T-helper 17 cell (primary cell): ENCODE measurements at places on chromosomes 7 and 10.
A peak's percentile ranks its signal among the peaks of the same experiment; 100 is the strongest.

GRCh38 chr7:100962537-100962936, 6.8 kb upstream of the MUC12 start:
- H3K27ac ChIP-seq: no peak overlapping the region
- DNase-seq: no peak

DNA sequence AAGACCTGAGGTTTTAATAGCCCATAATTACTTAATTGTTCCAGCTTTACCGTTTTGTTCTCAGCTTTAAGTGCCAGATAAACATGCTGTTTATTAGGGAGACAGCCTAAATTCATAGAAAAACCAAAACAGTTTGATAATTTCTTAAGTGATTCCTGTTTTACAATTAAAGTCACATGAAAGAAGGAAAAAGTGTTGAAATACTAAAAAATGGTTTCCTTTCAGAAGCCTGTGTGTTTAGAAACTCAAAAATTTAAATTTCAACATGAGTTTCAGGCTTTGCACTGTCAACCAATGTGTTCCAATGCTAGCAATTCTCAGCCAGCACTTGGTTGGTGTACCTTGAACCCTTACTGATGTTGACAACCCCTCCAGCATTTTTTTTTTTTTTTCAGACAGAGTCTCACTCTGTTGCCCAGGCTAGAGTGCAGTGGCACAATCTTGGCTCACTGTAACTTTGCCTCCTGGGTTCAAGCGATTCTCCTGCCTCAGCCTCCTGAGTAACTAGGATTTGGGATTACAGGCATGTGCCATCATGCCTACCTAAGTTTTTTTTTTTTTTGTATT, 135.3 kb downstream of the ICA1 start:
- peak overlapping the region; percentile 39 for H3K4me3 ChIP-seq
- peak overlapping the region; percentile 97 for H3K27ac ChIP-seq
- DNase-seq: no peak
- H3K27me3 ChIP-seq: no peaks in the 10 kb centered on the region

GRCh38 chr7:116229366-116229765, 19.0 kb downstream of the TES start:
- peak overlapping the region; percentile 5 for H3K4me3 ChIP-seq
- peaks cover 49% of the 10 kb centered on the region for H3K4me1 ChIP-seq
- H3K27ac ChIP-seq: peak overlapping the region; percentile 92
- H3K36me3 ChIP-seq: peaks cover 2% of the 10 kb centered on the region

- peaks cover 51% of the 10 kb centered on the region for H3K27me3 ChIP-seq
- H3K4me1 ChIP-seq: peaks cover 30% of the 10 kb centered on the region
- peaks cover 5% of the 10 kb centered on the region for H3K36me3 ChIP-seq
- peak overlapping the region; percentile 88 for H3K27ac ChIP-seq
- DNase-seq: no peak
- H3K4me3 ChIP-seq: peak overlapping the region; percentile 71
Observed at GRCh38 chr7:39609113-39609934, 14.0 kb upstream of the RALA start.

GRCh38 chr7:154744256-154744860, 258.6 kb downstream of the PAXIP1 start:
- DNase-seq: no peak
- H3K4me3 ChIP-seq: no peak overlapping the region
- H3K27ac ChIP-seq: no peak overlapping the region
- no peaks in the 10 kb centered on the region for H3K36me3 ChIP-seq

- H3K4me1 ChIP-seq: peaks cover 2% of the 10 kb centered on the region
- no peak overlapping the region for H3K4me3 ChIP-seq
- no peaks in the 10 kb centered on the region for H3K27me3 ChIP-seq
- H3K36me3 ChIP-seq: no peaks in the 10 kb centered on the region
Observed at GRCh38 chr10:74433993-74434392, 283.0 kb downstream of the ADK start.
